ENCODE measurements at places on chromosomes 7 and 10.

DNA sequence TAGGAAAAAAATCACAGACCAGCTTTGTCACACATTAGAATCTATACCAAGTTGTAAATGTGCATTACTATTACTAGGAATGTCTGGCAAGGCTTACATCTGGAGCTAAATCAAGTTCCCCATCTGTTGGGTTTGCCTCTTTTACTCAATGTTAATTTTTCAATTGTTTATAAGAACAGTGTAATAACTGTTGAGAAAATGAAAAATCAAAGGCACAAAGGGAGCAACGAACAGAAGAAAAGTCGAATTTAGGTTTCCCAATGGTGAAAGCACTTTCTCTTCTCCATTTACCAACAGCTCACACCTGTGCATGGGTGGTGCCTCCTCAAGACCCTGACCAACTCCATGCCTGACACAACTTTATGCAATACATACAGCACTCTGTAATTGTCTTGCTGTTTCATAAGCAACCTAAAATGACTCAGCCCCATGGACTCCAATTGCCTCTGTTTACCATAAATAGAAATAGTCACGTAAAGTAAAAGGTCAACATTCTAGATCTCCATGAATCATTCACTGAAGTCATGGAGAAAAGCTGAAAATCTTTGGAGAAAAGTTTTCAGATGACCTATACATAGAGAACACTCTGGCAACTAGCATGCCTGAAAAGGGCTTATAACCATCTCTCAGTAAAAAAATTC is 95.5 kb upstream of the KCNIP2 start:
- H3K36me3 ChIP-seq = no peaks in the 10 kb centered on the region
- H3K27ac ChIP-seq = no peak overlapping the region
- no peak for DNase-seq
- H3K27me3 ChIP-seq = no peaks in the 10 kb centered on the region

- no peaks in the 10 kb centered on the region for H3K27me3 ChIP-seq
- no peaks in the 10 kb centered on the region for H3K4me1 ChIP-seq
- no peak overlapping the region for H3K27ac ChIP-seq
- H3K36me3 ChIP-seq = no peaks in the 10 kb centered on the region
Measured at GRCh38 chr10:97004591-97004990, 172.5 kb downstream of the LCOR start.

GRCh38 chr7:26307226-26307625 is 15.6 kb downstream of the SNX10 start:
- no peak overlapping the region for H3K27ac ChIP-seq
- no peak for DNase-seq
- no peaks in the 10 kb centered on the region for H3K4me1 ChIP-seq
- no peaks in the 10 kb centered on the region for H3K27me3 ChIP-seq

- H3K27me3 ChIP-seq = no peaks in the 10 kb centered on the region
- DNase-seq = no peak
Measured at GRCh38 chr10:34346516-34347100, 468.5 kb downstream of the PARD3 start.

- peaks cover 6% of the 10 kb centered on the region for H3K4me1 ChIP-seq
- H3K36me3 ChIP-seq = no peaks in the 10 kb centered on the region
- H3K27me3 ChIP-seq = no peaks in the 10 kb centered on the region
- H3K4me3 ChIP-seq = no peak overlapping the region
Measured at GRCh38 chr7:115559877-115560276, 470.7 kb downstream of the TFEC start.

- no peak overlapping the region for H3K27ac ChIP-seq
- no peak for DNase-seq
- no peaks in the 10 kb centered on the region for H3K4me1 ChIP-seq
- no peaks in the 10 kb centered on the region for H3K27me3 ChIP-seq
Measured at GRCh38 chr10:73898730-73899410, 12.1 kb upstream of the PLAU start.

- no peak overlapping the region for H3K27ac ChIP-seq
- no peaks in the 10 kb centered on the region for H3K36me3 ChIP-seq
- H3K27me3 ChIP-seq = no peaks in the 10 kb centered on the region
- H3K4me3 ChIP-seq = no peak overlapping the region
- no peaks in the 10 kb centered on the region for H3K4me1 ChIP-seq
Measured at GRCh38 chr7:117759950-117760640, 113.1 kb downstream of the CTTNBP2 start.

- H3K36me3 ChIP-seq = no peaks in the 10 kb centered on the region
- peaks cover 11% of the 10 kb centered on the region for H3K4me1 ChIP-seq
- H3K27me3 ChIP-seq = no peaks in the 10 kb centered on the region
Measured at GRCh38 chr10:101829561-101830315, 11.5 kb upstream of the OGA start.

DNA sequence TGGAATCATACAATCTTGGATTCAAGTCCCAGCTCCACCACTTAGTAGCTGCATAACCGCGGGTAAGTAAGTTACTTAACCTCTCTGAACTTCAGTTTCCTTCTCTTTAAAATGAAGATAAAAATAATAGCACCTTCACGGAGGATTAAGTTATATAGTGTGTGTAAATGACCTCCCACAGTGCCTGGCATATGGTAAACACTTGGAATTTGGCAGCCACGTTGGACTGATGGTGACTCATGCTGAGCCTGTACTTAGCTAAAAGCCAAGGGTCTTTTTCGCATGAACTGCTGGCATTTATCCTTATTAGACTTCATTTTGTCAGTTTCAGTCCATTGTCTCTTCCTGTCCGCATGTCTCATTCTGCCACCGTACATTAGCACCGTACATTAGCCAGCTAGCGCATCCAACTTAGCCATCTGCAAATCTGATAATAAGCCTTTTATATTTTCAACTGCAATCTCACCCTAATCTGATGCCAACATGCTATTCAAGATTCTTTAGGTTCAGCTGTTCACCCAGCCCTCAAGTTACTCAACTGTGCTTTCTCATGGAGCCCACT is 11.2 kb downstream of the SLC13A4 start:
- no peak for DNase-seq
- H3K4me3 ChIP-seq = no peak overlapping the region
- no peak overlapping the region for H3K27ac ChIP-seq

- H3K4me3 ChIP-seq = no peak overlapping the region
- DNase-seq = no peak
- no peaks in the 10 kb centered on the region for H3K36me3 ChIP-seq
- no peaks in the 10 kb centered on the region for H3K27me3 ChIP-seq
- H3K4me1 ChIP-seq = no peaks in the 10 kb centered on the region
- no peak overlapping the region for H3K27ac ChIP-seq
Measured at GRCh38 chr7:108723381-108723814, 153.7 kb downstream of the DNAJB9 start.

- H3K4me1 ChIP-seq = no peaks in the 10 kb centered on the region
- H3K27ac ChIP-seq = no peak overlapping the region
- no peaks in the 10 kb centered on the region for H3K36me3 ChIP-seq
- H3K4me3 ChIP-seq = no peak overlapping the region
Measured at GRCh38 chr7:22193450-22193983, 163.4 kb downstream of the RAPGEF5 start.

- peaks cover 15% of the 10 kb centered on the region for H3K4me1 ChIP-seq
- H3K4me3 ChIP-seq = no peak overlapping the region
- no peak overlapping the region for H3K27ac ChIP-seq
- H3K36me3 ChIP-seq = no peaks in the 10 kb centered on the region
- H3K27me3 ChIP-seq = no peaks in the 10 kb centered on the region
Measured at GRCh38 chr7:123555484-123555883, 2.1 kb downstream of the NDUFA5 start.

GRCh38 chr10:3222068-3222467 is 49.5 kb upstream of the PITRM1 start:
- H3K4me3 ChIP-seq = no peak overlapping the region
- no peak overlapping the region for H3K27ac ChIP-seq
- no peaks in the 10 kb centered on the region for H3K4me1 ChIP-seq
- H3K36me3 ChIP-seq = no peaks in the 10 kb centered on the region

- H3K27me3 ChIP-seq = no peaks in the 10 kb centered on the region
- no peak overlapping the region for H3K27ac ChIP-seq
- H3K36me3 ChIP-seq = no peaks in the 10 kb centered on the region
- H3K4me3 ChIP-seq = no peak overlapping the region
Measured at GRCh38 chr10:48236199-48236621, 38.3 kb downstream of the FRMPD2 start.
